Lung (tissue), 17 donors: ENCODE measurements at places on chromosomes 3 and 15. TPM values are rescaled to one million over a fixed set of nuclear protein-coding genes. Genes with fewer than 3 reads are reported as not detected.
A peak's percentile ranks its signal among the peaks of the same experiment; 100 is the strongest.

DNA sequence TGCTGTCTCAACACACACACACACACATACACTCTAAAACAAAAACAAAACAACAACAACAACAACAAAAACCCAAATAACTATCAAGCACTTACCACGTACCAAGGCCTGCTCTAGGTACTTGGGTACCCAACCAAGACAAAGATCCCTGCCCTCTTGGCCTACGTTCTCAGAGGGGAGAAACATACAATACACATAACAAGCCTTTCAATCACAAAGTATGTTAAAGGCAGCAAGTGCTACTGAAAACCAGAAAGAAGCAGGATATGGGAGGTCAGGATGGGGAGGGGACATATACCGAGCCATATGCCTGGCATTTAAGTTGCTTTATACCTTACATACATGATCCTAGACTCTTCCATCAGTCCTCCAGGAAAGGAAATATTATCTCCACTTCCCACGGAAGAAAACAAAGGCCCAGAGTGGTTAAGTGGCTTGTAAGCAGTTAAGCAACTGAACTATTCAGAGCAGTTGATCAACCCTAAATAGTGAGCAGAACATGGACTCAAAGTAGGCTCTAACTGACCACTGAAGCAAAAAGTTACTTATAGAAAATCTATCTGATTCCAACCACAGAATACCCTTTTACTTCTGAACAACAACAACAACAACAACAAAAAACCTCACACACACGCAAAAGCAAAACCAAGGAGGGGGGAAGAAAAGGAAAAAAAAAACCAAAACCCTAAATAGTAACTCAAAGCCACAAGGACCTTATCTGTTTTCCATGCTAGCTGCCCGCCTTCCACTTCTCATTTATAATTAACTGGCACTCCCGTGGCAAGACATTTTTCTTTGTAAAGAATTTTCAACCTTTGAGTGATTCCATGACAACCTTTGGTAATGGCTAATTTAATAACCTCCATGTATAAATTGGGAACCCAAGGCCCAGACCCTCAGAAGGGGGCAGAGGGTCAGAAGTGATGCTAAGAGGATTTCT, 21.0 kb downstream of the PRICKLE2 start:
- no peak for DNase-seq

Gene GRIP2
- 0.05 TPM for polyA plus RNA-seq

DNA sequence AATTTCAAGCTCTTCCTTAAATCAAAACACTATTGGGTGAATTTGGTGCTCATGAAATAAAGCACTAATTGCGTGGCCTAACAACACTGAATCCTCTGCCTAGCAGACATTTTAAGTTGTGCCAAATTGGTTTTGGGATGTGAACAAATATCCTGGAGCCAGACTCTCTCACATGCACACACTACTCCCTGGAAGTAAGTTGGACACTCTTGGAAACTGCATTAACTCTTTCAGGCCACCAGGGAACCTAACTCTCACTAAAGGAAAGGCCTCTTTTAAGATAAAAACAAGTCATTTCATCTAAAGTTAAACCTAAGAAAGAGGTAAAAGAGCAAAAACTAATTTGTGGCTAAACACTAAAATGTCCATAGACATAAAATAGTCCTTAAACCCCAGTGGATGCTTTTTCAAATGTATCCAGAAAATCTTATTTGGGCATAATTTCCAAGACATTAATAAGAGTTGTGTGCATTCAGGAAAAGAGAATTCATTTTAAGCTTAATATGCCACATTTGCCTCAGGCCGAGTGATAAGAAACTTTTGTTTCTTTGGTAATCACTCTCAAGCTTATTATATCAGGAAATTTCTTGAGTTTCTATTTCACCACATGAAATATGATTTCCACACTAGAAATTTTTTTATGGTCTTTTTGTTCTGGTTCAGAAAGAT, 61.8 kb downstream of the ZBTB20 start:
- peak; percentile 15 for DNase-seq

DNA sequence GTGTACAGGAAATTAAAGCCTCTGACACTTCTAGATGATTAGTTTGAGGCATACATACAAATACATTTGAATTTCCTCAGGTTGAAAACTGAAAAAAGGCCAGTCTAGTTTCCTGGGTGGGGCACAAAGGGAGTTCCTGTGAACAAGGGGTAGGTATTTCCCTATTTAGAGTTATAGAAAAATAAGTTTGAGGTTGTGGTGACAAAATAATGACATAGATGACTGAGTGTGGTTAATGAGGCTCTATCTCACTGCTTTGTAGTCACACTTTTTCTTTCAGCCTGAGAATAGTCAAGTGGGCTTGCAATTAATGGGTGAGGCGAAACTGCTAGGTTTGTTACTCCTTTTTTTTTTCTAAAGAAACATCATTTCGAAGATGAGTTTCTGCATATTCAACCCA, 4.3 kb downstream of the SLCO3A1 start:
- DNase-seq, result no peak

Gene GP9
- 6.2 TPM for polyA plus RNA-seq

Gene ANKDD1A
- polyA plus RNA-seq, result 3.4 TPM
